Hematopoietic multipotent progenitor cell (in vitro differentiated cells): ENCODE measurements at places on chromosomes 7 and 10. TPM values are rescaled to one million over a fixed set of nuclear protein-coding genes. Genes with fewer than 3 reads are reported as not detected.
A peak's percentile ranks its signal among the peaks of the same experiment; 100 is the strongest.

PON3 gene
- total RNA-seq = under 0.01 TPM

BET1 gene
- 7.3 TPM for total RNA-seq

EFCAB10 gene
- not detected for total RNA-seq

NEUROG3 gene
- under 0.01 TPM for total RNA-seq

HERC4 gene
- 14.3 TPM for total RNA-seq

FBXL13 gene
- total RNA-seq = 1.3 TPM

LEP gene
- under 0.01 TPM for total RNA-seq

CPA2 gene
- total RNA-seq = under 0.01 TPM

GLI3 gene
- 0.27 TPM for total RNA-seq

IGFBP3 gene
- 0.27 TPM for total RNA-seq

PRKG1 gene
- total RNA-seq = 67.3 TPM

DNA sequence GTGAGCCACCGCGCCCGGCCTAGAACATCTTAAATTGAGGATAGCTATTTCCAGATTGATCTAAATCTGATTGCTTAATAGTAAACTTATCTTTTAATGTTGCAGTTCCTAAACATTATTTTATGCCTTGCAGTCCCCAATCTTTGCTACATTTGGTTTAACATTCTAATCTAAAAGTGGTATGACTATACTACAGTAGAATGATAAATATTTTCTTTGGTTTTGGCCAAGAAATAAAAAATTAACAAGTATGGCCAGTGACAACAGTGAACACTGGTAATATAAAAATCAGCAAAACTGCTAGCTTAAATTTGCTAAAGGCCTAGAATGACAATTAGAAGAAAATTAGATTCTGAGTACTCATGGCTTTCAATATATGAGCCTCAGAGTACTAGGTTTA is 73.5 kb downstream of the CDK6 start:
- DNase-seq = no peak

DNA sequence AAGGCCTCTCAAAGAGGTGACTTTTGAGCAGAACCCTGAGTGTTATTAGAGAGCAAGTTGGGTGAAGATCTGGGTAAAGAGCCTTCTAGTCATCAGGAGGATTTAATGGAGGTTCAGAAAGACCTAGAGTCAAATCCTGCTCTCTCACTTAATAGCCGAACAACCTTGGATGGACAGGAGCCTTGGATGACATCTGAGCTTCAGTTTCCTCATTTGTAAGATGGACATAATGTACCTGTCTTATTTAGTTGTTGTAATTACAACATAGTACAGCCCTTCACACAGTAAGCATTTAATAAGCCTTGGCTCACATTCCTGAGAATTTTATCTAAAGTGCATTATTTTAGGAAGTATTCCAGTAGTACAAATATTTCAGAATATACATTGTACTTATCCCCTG is 57.0 kb downstream of the C1GALT1 start:
- no peak for DNase-seq

DNA sequence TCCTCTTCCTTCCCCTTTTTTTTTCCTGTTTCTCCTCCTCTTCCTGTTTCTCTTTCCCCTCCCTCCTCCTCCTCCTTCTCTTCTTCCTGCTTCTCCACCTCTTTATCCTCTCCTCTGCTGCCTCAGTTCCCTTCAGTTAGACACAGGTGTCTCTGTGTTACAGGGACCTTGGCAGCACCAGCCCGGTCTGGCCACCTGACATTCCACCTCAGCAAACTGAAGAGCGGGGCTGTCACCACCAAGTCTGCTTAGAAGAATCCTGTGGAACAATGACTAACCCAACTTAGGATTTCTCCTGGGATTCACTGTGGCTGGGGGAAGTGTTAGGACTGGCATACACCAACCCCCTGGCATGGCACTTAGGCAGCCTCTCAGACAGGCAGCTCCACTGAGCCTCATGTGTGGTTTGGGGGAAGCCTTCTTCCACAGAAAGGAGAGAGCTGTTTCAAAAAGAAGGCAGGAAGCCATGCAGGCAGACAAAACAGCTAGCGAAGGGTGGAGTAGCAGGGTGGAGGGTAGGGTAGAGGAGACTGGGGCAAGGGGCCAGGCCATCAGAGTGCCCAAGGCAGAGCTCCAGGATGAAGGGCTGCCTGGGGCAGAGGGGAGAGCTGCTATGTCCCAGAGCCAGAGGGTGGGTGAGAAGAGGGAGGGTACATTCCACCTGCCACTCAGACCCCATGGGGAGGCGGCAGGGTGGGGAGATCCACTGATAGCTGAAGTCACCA is 13.2 kb upstream of the GDF10 start:
- DNase-seq = no peak

DNA sequence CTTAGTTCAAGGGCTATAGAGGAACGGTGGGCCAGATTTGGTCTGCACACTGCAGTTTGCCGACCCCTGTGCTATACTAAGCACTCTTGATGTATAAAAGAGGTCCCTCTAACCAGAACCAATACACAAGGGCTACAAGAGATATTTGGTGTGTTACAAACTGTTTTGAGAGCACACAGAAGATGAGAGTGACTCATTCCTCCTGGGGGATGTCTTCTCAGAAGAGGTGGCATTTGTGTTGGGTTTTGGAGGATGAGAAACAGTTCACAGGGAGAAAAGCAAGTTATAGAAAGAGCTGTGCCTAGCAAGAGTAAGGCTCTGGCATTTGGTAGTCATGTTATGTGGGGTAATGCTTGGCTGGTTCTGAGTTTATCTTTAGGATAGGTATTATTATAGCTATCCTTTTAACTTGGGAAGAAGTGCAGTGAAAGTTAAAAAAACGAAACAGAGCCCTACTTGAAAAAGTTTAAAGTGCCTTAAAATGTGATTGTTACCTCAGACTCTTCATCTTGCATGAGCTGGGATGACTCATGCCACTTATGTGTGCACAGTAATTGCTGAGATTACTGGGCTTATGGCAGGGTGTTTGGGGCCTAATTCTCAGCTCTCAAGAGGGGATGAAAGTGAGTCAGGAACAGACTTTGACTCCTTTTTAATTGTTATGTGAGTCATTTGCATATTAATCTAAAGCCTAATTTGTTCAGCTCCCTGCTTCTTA is 160.4 kb downstream of the KIF20B start:
- no peak for DNase-seq

DNA sequence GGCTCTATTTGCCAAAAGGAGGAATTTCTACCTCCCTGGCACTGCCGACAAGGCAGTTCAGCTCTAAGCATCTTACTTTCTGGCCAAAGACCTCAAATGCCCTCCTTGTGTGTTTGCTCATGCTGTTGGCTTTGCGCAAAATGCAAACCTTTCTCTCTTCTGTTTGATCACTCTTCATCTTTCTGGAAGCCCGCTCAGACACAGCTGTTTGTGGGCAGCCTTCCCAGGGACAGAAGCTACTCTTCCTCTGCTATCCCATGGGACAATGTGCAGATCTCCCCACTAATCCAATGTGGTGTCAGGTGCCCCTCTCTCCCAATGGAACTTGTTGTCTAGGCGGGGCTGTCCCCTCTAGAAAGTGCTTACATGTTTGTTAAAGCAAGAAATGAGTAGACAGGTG is 278.7 kb downstream of the CCSER2 start:
- no peak for DNase-seq

- no peak for DNase-seq
Observed at GRCh38 chr7:93279541-93279940, 47.4 kb downstream of the VPS50 start.

DNA sequence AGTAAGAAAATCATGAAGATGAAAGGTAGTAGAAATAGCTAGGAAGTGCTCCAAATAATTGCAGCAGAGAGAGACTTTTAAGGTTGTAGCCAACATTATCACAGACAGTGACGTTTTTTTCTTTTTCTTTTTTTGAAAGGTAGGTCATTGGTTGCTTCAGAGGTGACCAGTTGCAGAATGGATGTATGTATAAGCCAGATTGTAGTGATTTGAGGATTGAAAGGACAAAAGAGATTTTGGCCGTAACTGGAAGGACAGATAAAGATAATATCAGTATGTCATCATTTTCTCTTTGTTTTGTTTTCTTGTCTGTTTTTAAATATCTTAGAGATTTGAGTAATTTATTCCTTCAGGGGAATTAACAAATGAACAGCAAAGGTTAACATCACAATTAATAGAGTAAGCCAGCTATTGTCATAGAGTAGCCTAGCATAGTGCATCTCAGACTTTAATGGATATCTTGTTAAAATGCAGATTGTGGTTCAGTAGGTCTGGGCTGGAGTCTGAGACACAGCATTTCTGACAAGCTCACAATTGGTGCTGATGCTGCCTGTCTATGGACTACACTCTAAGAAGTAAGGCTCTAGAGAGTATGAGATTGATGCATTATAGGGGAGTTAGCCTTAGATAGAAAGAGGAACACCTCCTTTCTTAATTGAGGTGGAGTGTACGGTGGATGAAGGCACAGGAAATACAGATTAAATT is 28.3 kb downstream of the CDK13 start:
- peak; percentile 32 for DNase-seq

DNA sequence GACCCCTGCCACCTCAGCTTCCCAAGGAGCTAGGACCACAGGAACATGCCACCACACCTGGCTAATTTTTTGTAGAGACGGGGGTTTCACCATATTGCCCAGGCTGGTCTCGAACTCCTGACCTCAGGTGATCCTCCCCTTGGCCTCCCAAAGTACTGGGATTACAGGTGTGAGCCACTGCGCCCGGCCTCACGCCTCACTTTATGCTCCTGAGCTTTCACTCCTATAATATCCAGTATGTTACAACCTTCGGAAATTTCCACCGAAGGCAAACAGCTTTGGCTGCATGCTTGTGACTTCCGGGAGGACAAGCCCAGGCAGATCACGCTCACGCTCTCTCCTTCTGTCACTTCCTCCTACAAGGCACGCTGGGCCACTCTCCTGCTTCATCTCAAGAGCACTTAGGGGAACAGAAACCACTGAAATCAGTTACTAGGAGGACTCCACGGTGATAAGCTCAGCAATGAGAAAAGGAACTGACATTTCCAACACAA is 4.4 kb upstream of the MAD1L1 start:
- no peak for DNase-seq
